ENCODE measurements at places on chromosomes 6 and 20. TPM values are rescaled to one million over a fixed set of nuclear protein-coding genes. Genes with fewer than 3 reads are reported as not detected.

DNA sequence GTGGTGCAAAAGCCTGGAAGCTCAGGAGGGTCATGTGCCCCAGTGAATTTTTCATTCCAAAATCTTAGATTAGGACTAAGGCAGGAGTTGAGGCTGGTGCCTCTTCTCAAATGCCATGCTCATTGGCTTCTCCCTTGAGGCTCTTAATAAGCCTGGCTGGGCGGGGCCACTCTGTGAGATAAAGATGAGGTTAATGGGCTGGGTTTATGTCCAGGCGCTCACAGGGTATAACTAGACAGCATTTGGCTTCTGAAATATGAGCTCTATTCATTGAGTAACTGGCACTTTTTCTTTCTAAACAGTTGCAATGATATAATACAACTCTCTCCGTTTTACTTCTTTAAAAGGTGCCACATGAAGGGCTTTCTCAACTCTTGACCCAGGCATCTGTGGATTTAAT, 156.3 kb downstream of the SCML4 start:
- no peaks in the 10 kb centered on the region for H3K36me3 ChIP-seq
- H3K27ac ChIP-seq, result no peak overlapping the region
- H3K4me3 ChIP-seq, result no peak overlapping the region

- peaks cover 100% of the 10 kb centered on the region for H3K27me3 ChIP-seq
- no peaks in the 10 kb centered on the region for H3K36me3 ChIP-seq
- no peak for DNase-seq
- H3K4me3 ChIP-seq, result peak within 1 kb of the TSS; percentile 12
- H3K4me1 ChIP-seq, result peaks cover 66% of the 10 kb centered on the region
These were observed at the start of gene NKX2-2 for GRCh38 chr20:21513881-21514540. Gene NKX2-2, minus strand, starts transcription at chr20:21514064. Its CDS starts 395 bp downstream, at chr20:21513669.

GRCh38 chr20:21161926-21162325, 36.0 kb downstream of the KIZ start:
- H3K4me3 ChIP-seq, result no peak overlapping the region
- DNase-seq, result no peak
- H3K36me3 ChIP-seq, result peaks cover 10% of the 10 kb centered on the region
- H3K27me3 ChIP-seq, result no peaks in the 10 kb centered on the region
- H3K27ac ChIP-seq, result no peak overlapping the region
- H3K4me1 ChIP-seq, result no peaks in the 10 kb centered on the region

DNA sequence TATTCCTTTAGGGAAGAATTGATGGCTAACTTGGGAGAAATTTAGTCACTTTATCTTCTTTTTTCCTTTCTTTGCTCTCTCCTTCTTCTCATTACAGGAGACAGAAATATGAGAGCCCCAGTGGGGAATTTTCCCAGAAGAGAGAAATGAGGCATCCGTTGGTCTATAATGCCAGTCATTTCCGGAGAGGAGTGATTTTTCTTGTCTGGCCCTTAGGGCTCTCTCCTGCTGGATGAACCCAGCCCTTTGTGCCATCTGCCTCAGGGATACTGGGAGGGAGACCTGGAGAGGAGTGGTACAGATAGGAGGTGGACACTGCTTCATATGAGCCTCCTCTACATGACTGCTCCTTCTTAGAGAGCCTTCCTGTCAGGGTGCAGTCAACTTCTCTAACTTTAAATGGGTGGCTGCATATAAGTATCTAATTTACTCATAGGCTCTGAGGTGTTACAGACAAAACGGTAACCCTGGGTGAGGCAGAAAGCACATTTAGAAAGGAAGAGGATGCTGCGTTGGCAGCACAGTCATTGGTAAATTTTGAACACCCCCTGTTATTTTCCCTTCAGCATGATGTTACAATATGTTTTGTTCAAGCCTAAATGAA, 21.9 kb downstream of the RIMS1 start:
- no peak overlapping the region for H3K27ac ChIP-seq
- no peak for DNase-seq
- no peaks in the 10 kb centered on the region for H3K4me1 ChIP-seq
- no peaks in the 10 kb centered on the region for H3K27me3 ChIP-seq
- H3K4me3 ChIP-seq, result no peak overlapping the region

The ROS1 gene
- not detected for polyA plus RNA-seq

DNA sequence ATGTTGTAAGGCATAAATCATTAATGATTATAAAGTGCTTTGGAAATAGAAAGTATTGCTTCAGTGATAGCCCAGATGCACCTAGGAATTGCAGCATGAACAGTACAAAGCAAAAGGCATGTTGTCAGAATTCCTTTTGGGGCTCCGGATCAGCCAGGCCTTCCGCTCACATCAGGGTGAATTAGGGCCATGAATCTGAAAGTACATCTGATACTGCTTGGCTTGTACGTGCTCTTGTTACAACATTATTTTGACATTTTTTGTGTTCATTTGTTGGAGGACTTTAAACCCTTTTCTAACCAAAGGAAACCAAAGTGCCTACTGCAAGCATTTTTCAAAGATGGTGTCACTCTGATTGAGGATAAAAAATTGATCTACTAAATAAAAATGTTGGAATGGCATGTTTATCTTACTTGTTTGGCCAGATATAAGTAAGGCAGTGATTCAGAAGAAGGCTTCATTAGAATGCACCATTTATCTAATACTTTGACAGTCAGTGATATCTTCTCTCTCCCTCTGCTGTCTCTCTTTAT, 1005.6 kb upstream of the FLRT3 start:
- no peak overlapping the region for H3K27ac ChIP-seq
- DNase-seq, result no peak
- no peaks in the 10 kb centered on the region for H3K36me3 ChIP-seq
- H3K4me1 ChIP-seq, result peaks cover 13% of the 10 kb centered on the region
- H3K4me3 ChIP-seq, result no peak overlapping the region

The SDCBP2 gene
- polyA plus RNA-seq, result 229 TPM

DNA sequence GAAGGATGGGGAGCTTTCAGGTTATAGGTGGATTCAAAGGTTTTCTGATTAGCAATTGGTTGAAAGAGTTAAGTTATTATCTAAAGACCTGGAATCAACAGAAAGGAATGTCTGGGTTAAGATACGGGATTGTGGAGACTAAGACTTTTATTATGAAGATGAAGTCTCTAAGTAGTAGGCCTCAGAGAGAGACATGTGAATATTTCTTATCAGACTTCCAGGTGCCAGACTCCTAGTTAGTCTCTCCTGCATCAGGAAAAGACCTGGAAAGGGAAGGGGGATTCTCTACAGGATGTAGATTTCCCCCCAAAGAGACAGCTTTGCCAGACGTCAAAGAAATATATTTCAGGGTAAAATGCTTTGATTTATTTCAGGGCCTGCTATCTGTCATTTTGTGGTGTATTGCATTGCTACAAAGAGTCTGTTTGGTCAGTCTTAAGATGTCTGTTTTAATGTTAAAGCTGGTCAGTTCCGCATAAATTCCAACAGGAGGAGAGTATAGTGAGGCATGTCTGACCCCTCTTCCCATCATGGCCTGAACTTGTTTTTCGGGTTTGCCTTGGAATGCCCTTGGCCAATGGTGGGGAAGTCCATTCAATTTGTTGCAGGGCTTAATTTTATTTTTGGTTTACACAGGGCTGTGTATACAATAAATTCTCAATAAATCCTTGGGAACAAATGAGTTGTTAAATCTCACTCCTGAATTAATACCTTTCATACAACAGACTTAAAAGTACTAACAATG, 103.4 kb upstream of the RALGAPA2 start:
- no peaks in the 10 kb centered on the region for H3K36me3 ChIP-seq
- H3K27me3 ChIP-seq, result no peaks in the 10 kb centered on the region
- no peaks in the 10 kb centered on the region for H3K4me1 ChIP-seq
- H3K27ac ChIP-seq, result no peak overlapping the region
- DNase-seq, result no peak
- no peak overlapping the region for H3K4me3 ChIP-seq

- H3K4me3 ChIP-seq, result no peak overlapping the region
- no peaks in the 10 kb centered on the region for H3K36me3 ChIP-seq
- DNase-seq, result no peak
- H3K4me1 ChIP-seq, result peaks cover 35% of the 10 kb centered on the region
- no peaks in the 10 kb centered on the region for H3K27me3 ChIP-seq
These were observed 115.6 kb upstream of the PTPN1 start for GRCh38 chr20:50394569-50394968.

GRCh38 chr20:16057651-16058050, 515.6 kb downstream of the KIF16B start:
- H3K27me3 ChIP-seq, result no peaks in the 10 kb centered on the region
- no peaks in the 10 kb centered on the region for H3K36me3 ChIP-seq
- no peak overlapping the region for H3K27ac ChIP-seq
- DNase-seq, result no peak

The SSTR4 gene
- not detected for polyA plus RNA-seq

GRCh38 chr20:62030834-62031434, 34.7 kb downstream of the TAF4 start:
- no peaks in the 10 kb centered on the region for H3K27me3 ChIP-seq
- DNase-seq, result no peak
- no peak overlapping the region for H3K27ac ChIP-seq
- no peaks in the 10 kb centered on the region for H3K36me3 ChIP-seq
- H3K4me1 ChIP-seq, result peaks cover 15% of the 10 kb centered on the region
- H3K4me3 ChIP-seq, result no peak overlapping the region

- no peaks in the 10 kb centered on the region for H3K4me1 ChIP-seq
- no peaks in the 10 kb centered on the region for H3K27me3 ChIP-seq
These were observed 21.0 kb downstream of the PFDN4 start for GRCh38 chr20:54228841-54229240.

DNA sequence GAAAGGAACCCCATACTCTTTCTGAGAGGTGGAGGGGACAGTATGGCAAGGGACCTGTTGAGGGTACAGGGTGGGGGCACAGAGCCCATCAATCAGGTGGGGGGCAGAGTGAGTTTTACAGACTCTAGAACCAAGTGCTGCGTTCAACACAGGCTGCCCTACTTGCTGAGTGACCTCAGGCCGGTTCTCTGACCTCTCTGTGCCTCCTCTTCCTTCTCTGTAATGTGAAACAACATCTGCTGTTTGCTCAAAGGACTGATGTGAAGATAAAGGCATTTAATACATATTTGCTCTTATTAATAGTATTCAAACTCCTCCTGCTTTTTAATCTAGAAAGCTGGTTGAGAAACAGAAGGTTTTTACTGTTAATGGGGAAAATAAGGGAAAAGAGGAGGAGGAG, 25.9 kb upstream of the APMAP start:
- no peaks in the 10 kb centered on the region for H3K4me1 ChIP-seq
- peaks cover 45% of the 10 kb centered on the region for H3K36me3 ChIP-seq
- DNase-seq, result peak; percentile 17
- no peaks in the 10 kb centered on the region for H3K27me3 ChIP-seq
- H3K27ac ChIP-seq, result no peak overlapping the region
- H3K4me3 ChIP-seq, result no peak overlapping the region

DNA sequence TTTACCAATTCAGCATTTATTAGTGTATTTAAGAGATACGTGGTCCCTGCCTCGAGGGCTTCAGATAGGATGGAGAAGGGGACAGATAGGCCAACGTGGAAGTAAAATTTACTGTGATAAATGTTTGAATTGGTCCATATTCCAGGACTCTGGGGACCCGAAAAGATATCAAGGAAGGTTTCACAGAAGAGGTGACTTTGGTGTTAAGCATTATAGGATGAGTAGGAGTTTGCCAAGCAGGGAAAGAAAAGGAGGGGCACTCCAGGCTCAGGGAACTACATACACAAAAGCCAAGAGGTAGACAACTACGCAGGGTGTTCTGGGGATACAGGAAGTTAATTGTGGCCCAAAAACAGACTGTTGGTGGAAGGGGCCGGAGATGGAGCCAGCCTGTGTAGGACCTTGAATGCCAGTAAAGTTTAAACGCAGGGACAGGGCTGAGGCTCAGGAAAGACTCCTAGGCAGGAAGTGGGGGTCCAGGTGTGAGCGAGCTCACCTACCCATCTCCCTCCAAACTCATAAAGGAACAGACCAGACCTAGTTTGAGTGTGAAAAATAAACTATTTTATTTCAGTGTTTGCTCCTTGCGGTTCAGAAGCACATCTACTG, 37.0 kb downstream of the TGM2 start:
- H3K36me3 ChIP-seq, result no peaks in the 10 kb centered on the region
- H3K27me3 ChIP-seq, result no peaks in the 10 kb centered on the region
- peak; percentile 27 for DNase-seq

DNA sequence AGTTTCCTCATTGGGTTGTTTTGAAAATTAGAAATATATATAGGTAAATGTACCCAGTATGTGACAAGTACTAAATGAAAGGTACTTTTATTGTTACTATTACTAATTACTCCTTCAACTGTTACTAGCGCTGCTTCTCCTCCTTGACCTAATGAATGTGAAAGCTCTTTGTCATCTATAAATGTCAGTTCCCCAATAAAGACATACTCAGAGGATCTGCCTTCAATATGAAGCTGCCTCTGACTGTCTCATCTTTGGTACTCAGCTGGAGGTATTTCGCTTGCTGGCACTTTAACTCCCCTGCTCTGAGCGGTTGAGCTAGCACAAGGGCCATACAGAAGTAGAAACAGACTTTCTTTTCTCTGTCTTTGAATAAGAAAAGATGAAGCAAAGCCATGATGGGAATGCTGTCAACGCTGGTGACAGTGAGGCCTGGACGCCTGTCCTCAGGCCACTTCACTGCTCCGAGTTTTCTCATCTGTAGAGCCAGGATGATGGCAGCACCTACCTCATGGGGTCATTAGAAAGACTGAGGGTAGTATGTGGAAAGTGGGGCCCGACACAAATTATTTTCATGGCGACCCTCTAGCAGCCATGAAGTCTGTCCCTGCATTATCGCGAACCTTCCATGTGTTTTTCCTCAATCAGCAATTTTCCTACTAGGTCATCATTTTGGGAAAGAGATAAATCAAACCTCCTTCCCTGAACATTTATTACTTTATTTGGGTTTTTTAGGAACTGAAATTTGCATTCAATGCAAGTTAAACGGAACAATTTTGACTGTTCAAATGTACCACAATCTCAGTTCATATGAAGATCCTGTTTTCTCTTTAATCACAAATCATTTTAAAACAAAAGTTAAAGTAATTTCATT, 55.9 kb upstream of the SNX9 start:
- H3K4me1 ChIP-seq, result peaks cover 24% of the 10 kb centered on the region
- H3K36me3 ChIP-seq, result no peaks in the 10 kb centered on the region
- DNase-seq, result no peak
- H3K27me3 ChIP-seq, result no peaks in the 10 kb centered on the region
- no peak overlapping the region for H3K27ac ChIP-seq

The CRISP2 gene
- not detected for polyA plus RNA-seq

GRCh38 chr6:39665861-39666260, 59.3 kb downstream of the KIF6 start:
- no peak for DNase-seq
- H3K4me1 ChIP-seq, result no peaks in the 10 kb centered on the region
- H3K27me3 ChIP-seq, result no peaks in the 10 kb centered on the region
- no peaks in the 10 kb centered on the region for H3K36me3 ChIP-seq

- peaks cover 33% of the 10 kb centered on the region for H3K4me1 ChIP-seq
- no peaks in the 10 kb centered on the region for H3K36me3 ChIP-seq
- H3K27me3 ChIP-seq, result peaks cover 31% of the 10 kb centered on the region
- H3K4me3 ChIP-seq, result peak overlapping the region; percentile 48
- no peak overlapping the region for H3K27ac ChIP-seq
- peak; percentile 66 for DNase-seq
These were observed 642 bp downstream of the EEF1A2 start for GRCh38 chr20:63497946-63498935.

GRCh38 chr6:111484633-111484930, 1.6 kb upstream of the REV3L start:
- no peaks in the 10 kb centered on the region for H3K27me3 ChIP-seq
- H3K36me3 ChIP-seq, result no peaks in the 10 kb centered on the region
- peak overlapping the region; percentile 80 for H3K4me3 ChIP-seq
- H3K27ac ChIP-seq, result peak overlapping the region; percentile 99
- DNase-seq, result no peak

All from sigmoid colon (tissue), 7 donors.